ENCODE measurements at places on chromosomes 3 and 15.

DNA sequence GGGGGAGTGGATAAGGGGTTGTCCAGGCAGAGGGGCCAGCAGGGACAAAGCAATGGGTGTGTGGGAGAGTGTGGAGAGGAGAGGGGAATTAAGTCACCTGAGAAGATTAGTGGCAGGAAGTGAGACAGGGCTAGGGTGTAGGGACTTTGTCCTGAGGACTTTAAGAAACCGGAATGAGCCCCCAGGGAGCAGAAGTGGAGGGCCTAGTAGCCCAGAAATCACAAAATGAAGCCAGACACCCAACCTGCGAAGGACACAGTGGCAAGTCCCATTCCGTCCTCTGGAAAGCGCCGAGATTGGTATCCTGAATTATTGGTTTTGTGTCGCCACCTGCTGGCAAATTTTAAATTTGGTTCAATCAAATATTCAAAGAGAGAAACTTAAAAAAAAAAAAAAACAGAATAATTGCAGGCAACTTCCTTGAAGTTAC is 78.0 kb upstream of the SLC25A36 start:
- DNase-seq, result no peak

- no peak for DNase-seq
Observed at GRCh38 chr3:125573216-125573615, 22.1 kb downstream of the OSBPL11 start.

- DNase-seq, result no peak
Observed at GRCh38 chr3:127684871-127685707, 12.3 kb downstream of the ABTB1 start.

DNA sequence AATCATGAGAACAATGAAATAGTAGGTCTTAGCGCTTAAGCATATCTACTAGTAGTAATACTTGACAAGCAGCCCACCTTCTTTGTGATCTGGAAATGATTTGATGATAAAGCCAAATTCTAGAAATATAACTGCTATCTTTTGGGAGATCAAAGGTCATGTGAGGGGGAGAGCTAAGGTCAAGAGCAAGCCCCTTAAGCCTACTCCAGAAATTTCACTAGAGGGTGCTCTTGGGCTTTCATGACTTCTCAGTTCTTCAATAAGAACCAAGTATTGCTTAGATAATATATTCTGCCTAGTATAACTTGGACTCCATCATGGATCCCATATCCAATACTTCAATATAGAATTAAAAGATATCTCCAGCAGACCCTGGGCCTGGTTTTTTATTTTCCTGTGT is 319.6 kb downstream of the ZBTB20 start:
- no peak for DNase-seq

- no peak for DNase-seq
Observed at GRCh38 chr3:70980646-70981170, 602.8 kb downstream of the FOXP1 start.

DNA sequence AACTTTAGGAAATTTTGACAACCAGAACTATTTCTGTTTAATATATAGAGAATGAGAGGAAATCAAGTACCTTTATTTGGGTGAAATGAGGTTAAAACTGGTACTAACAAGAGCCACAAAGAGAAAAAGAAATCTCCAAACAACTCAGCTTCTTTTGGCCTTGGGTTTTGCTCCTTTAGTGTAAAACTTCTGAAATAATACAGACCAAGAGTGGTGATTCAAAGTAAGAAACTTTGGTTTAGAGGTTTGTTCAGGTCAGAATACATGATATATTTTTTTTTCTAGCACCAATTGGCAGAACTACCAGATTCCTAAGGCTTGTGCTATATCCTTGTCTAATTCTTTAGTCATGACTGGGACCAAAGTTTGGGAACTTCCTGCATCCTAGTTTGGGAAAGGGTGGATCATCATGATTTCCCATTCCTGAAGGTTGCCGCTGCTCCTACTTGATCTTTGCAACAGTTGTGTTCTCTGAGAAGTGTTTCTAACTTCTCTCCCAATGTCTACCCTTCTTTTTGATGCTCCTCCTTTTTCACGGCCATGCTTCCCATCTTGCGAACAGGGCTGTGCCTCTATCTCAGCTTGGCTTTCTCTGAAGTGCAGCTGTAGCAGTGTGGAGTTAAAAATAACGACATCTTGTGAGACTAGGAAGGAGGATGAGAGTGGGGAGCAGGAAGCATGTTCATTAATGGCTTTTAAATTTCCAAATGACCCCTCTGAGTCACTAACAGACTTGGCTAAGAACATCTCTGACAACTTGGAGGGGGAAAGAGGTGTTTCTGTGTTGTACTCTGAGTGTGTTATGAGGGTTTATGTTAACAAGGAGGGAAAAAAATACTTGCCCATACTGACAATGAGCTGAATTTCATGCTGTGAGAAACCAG is 87.7 kb downstream of the KCNAB1 start:
- no peak for DNase-seq

- DNase-seq, result no peak
Observed at GRCh38 chr3:98877132-98877531, 24.4 kb downstream of the DCBLD2 start.
